Stimulated activated CD8-positive, alpha-beta memory T cell treated with anti-CD3 and anti-CD28 coated beads, Interleukin-15, amount 100 ng/mL, for 24 hours (primary cell): ENCODE measurements at places on chromosomes 12 and 14.

DNA sequence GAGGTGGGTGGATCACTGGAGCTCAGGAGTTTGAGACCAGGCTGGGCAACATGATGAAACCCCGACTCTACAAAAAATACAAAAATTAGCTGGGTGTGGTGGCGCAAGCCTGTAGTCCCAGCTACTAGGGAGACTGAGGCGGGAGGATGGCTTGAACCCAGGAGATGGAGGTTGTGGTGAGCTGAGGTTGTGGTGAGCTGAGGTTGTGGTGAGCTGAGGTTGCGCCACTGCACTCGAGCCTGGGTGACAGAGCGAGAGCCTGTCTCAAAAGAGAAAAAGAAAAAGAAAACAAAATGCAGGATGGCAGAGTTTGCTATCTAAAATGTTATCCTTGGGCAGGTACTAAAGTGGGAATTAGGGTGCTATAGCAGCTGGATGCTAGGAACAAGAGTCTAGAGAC, 10.8 kb upstream of the GPRC5A start:
- no peak for DNase-seq

- DNase-seq = no peak
Observed at GRCh38 chr14:76133103-76133502, 18.6 kb upstream of the GPATCH2L start.

DNA sequence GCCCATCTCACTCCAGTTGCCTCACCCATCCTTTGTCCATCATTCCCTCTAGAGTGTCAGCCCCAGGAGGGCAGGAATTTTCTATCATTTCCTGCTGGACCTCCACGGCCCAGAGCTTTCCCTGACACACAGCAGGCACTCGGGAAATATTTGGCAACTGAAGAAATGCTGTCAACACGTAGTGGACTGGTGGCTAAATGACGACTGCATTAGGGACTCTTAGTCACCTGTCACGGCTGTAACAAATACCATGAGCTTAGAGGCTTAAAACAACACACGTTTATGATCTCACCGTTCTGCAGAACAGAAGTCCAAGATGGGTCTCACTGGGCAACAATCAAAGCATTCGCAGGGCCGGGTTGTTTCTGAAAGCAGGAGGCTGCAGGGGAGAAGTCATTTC, 91.3 kb downstream of the PHETA1 start:
- DNase-seq = no peak

DNA sequence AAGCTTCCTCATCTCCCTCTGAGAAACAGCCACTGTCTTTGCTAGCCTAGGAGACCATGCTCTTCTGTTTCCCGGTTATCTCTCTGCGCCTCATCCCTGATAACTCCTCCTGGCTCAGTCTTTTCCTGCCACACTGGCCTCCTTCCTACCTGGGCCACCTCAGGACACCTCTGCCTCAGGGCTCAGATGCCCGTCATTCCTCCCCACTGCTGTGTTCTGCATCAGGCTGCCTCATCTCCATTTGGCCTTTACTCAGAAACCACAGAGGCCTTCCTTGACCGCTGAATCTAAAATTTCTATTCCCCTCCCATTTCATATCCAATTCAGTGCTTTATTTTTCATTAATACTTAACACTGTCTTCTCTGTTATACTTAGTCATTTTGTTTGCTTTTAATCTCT, 311.0 kb upstream of the RGS6 start:
- no peak for DNase-seq

GRCh38 chr12:14611640-14612203, 44.0 kb upstream of the PLBD1 start:
- no peak for DNase-seq

DNA sequence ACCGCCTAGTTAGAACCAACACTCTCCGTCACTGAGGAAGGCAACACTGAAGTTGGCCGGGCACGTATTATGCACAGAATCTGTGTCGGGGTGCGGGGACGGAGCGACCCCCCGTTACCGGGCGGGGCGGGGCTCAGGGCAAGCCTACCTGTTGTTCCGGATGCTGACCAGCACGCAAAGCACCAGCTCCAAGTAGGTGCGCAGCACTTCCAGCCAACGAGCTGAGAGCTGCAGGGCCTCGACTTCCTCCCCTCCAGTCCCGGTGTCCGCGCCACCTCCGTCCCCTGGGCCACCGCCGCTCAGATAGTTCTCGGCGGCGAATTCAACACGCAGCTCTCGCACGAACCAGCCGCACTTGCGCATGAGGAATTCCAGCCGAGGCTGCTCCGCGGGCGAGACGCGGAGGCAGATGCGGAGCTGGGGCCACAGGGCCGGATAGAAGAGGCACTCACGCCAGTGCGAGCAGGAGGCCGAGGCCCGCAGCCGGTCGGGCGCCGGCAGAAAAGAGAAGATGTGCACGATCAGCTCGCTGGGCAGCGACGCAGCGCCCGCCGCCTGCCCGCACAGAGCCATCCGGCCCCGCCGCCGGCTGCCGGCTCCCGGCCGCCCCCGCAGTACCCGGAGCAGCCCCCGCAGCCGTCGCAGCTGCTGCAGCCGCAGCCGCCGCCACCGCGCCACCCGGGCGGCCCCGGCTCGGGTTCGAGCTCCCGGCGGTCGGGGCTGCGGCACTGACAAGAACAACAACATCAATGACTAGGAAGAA, 636 bp downstream of the FBXO33 start:
- peak; percentile 15 for DNase-seq

- no peak for DNase-seq
Observed at GRCh38 chr12:116502989-116503496, 56.1 kb upstream of the MAP1LC3B2 start.

DNA sequence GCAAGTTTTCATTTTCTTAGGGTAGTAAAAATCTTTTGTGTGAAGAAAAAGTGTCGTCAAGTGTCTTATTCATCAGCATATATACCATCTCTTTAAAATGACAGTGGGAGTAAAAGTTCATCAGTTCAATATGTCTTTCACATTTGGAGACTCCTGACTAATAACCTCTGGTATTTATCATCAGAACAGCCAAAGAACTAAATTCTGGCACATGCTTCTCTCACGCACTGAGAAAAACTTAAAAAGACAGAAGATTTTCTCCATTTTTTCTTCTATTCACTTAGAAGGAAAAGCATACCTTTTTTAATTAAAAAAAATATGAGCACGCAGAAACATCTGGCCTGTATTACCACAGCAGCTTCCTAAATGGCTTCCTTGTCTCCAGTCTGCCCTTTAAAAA, 265.7 kb downstream of the AKAP6 start:
- no peak for DNase-seq

DNA sequence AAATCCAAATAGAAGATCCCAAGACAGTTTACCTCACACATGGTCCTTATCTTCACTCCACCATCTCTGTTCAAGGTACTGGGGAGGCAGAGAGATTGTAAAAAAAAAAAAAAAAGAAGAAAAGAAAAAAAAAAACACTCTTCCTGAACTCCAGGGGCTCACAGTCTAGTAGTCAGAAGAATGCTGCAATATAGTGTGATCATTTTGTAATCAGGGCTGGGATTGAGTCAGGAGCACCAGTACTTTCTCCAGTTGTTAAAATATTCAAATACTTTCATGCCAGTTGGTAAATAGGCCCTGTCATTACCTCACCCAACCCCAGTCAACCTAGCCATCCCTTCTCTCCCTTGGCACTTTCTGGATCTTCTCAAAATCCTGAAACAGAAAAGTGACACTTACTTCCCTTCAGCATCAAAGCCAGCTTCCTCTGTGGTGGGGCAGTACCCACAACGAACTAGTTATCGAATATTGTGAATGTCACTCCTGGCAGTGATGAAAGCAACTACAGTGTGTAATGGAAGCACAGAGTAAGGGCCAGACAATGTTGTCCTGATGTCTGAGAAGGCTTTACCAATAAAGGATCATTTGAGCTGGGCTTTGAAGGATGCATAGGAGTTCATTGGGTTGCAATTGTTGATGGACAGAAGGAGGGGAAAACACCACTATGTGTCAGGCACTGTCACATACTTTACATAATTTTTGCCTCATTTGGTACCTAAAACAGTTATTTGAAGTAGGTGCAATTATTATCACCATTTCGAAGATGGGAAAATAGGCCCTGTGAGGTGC, 44.3 kb upstream of the HSPB8 start:
- DNase-seq = no peak

- DNase-seq = no peak
Observed at GRCh38 chr12:69816082-69816481, 8.9 kb upstream of the MYRFL start.

- no peak for DNase-seq
Observed at GRCh38 chr12:69027411-69027881, 94.5 kb upstream of the CPM start.

DNA sequence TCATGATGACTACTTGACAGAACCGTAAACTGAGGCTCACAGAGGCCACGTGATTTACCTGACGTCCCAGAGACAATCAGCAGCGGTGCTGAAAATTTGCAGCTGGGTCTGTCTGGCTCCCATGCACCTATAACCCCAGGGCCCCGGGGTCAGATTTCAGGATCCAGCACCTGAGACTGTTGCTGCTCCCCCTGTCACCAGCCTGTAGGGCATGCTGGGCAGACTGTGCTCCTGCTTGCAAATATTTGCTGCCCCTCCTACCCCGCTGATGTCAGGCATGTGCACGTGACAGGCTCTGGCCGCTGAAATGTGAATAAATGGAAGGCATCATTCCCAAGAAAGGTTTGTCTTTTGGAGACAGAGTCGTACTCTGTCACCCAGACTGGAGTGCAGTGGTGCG, 6.0 kb downstream of the MMAB start:
- no peak for DNase-seq

DNA sequence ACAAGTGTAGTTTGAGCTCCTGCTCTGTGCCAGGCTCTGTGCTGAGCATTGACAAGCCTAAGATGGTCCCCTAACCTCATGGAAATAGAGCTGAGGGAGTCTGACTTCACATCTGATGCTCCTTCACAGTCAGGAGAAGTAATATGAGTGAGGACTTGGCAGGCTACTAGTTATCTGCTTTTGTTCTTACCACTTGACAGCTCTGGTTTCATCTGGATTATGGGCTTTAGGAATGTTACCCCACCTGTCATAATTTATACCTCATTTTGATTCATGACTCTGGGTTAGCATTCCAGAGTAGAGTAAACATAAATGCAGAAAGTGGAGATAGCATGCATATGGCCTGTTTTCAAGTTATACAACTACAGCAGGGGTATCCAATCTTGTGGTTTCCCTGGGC, 40.5 kb downstream of the ATP6V1D start:
- DNase-seq = no peak

- no peak for DNase-seq
Observed at GRCh38 chr12:98618952-98619351, 25.5 kb downstream of the SLC25A3 start.
